Osteoblast (primary cell): ENCODE measurements at places on chromosomes 2 and 18.

GRCh38 chr2:44100351-44100750, 68.3 kb upstream of the PPM1B start:
- DNase-seq: peak; percentile 75

GRCh38 chr2:9652898-9653479, 22.2 kb upstream of the YWHAQ start:
- DNase-seq: no peak

DNA sequence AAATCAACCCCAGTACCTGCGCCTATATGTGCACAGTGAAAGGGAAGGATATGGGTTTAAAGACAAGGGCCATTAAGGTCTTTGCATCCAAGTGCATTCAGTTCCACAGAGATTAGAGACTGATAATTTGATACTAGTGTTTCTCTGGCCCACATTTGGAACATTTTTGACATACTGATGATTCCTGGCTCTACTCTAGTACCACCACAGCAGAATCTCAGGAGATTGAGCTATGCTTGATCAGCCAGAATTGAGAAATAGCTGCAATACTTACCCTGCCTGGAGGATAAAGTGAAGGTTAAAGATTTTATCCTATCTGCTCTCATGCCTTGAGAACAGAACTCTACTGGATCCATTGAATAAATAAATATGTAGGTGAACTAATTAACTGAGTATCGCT, 1267.8 kb downstream of the SUCLG1 start:
- no peak for DNase-seq

DNA sequence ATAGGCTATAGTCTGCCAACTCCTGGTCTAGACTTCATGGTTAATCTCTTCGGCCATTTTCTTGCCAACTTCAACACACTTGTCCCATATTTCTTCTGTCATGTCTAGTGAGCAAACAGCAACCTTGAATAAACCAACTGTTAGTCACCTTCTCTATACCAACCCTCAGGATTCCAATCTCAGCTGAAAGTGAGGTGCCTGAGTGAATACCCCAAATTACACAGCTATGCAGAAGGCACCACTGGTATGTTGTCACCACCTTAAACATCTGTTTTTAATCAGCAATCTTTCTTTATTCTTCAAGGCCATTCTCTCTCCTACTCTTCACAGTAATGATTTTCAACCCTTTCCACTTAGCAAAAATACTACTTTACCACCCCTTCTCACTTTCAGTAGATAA, 39.3 kb downstream of the THOC1 start:
- DNase-seq: no peak

DNA sequence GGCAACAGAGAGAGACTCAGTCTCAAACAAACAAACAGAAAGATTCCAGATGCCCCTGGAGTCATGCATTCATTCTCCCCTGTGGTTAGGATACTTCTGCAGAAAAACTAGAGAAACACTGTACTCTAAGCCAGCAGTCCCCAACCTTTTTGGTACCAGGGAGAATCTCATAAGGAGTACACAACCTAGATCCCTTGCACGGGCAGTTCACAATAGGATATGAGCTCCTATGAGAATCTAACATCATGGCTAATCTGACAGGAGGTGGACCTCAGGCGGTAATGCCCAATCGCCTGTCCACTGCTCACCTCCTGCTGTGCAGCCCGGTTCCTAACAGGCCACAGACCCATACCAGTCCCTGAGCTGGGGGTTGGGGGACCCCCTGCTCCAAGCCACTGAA, 18.3 kb downstream of the PSME4 start:
- peak; percentile 46 for DNase-seq

DNA sequence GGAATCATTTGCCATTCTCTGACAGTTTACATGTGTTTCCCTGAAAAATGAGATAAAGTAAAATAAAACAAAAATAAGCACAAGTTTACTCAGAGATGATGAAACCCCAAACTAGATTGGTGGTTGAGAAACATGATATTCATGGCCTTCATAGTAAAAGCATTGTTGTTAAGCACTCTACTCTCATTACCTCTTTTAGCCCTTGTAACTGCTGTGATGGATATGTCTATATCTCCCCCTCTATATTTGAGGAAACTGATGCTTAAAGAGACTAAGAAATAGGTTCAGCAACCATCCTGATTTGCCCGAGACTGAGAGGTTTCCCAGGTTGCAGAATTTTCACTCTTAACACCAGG, 33.9 kb upstream of the GALNT3 start:
- DNase-seq: no peak

- no peak for DNase-seq
Observed at GRCh38 chr2:77025714-77026113, 496.5 kb downstream of the LRRTM4 start.

DNA sequence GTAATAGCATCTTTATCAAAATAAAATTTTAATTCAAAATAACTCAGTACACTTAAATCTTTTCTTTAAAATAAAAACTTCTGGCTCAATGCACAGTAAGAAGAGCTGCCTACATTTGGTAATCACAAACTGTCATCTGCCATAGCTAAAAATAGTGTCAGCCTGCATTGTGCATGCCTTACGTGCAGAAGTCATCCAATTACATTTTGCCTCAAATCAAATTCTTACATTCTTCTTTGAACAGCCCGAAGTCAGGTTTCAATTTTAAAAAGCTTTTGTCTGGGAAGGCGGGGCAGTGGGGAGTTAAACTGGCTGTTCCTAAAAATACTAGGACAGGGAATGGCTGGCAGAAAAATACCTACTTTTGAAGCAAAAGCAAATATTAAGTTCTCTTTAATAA, 51.1 kb downstream of the RTN4 start:
- no peak for DNase-seq

- no peak for DNase-seq
Observed at GRCh38 chr2:86603905-86604304, 19.8 kb downstream of the RNF103 start.

GRCh38 chr2:98729652-98730051, 1.3 kb downstream of the MGAT4A start:
- DNase-seq: no peak

- DNase-seq: peak; percentile 62
Observed at GRCh38 chr18:61001138-61001537, 332.1 kb upstream of the CDH20 start.

DNA sequence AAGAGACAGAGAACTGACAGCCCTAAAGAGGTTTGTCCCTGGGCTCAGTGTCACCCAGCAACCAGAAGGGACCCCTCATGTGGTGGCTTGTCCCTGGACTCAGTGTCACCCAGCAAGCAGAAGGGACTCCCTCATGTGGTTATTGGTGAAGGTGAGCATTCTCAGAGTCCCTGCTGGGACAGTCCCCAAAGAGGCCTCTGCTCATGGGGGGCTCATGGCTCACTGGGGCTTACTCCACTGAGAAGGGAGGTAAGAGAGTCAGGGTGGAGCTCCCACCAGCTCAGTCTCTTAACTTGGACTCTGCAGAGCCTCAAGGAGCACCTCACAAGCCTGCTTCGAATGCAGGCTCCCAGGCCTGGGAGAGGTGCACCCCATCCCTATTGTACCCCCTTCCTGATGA, 145.2 kb upstream of the COPS8 start:
- DNase-seq: no peak

DNA sequence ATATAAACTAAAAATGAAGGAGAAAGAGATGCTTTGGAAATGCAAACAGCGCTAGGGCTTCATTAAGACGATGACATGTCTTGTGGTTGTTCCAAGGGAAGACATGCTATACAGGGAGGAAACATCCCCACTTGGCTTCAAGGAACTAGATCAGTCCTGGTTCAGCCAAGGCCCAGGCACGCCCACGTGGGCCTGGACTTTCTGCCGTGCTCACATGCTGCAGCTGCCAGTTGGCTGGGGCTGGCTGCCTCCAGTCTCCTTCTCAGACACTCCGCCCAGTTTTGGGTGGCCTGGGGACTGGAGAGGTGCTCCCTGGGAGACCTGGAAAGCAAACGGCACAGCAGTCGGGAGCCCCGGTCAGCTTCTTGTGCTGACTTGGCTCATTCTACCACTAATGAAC, 109.6 kb downstream of the GLI2 start:
- DNase-seq: peak; percentile 58

GRCh38 chr2:163637871-163638270, 97.9 kb downstream of the FIGN start:
- no peak for DNase-seq

DNA sequence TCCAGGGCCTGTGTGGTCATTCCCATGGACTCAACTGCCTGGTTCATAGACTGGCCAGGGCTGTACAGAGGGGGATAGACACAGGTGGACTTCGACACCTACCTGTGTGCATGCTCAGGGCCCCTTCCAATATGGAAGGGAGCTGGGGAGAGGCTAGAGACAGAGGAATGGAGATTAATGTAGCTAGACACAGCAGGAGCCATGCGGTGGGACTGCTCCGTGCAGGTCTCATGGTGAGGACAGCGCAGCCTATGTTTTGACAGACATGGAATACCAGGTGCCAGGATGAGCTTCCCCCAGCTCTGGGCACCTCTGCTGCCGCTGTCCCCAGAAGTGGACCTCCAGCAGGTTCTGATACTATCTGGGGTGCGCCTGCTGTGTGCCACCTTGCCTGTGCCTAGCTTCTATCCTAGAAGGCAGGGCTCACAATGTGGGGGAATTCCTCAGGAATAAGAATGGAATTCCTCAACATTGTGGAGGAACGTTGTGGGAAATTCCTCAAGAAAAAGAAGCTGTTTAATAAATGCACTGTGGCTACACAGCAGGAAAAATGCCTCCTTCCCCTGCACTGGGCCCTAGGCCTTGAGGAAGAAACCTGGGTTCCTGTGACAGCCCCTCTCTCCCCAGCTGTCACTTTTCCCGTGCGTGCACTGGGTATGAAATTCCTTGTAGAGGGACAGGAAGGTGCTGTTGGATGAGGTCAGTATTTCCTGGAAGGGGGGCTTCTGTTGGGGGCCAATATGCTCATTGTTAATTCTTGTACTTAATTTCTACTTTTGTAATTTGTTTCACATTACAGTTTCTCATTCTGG, 7.3 kb downstream of the IL1R1 start:
- no peak for DNase-seq

DNA sequence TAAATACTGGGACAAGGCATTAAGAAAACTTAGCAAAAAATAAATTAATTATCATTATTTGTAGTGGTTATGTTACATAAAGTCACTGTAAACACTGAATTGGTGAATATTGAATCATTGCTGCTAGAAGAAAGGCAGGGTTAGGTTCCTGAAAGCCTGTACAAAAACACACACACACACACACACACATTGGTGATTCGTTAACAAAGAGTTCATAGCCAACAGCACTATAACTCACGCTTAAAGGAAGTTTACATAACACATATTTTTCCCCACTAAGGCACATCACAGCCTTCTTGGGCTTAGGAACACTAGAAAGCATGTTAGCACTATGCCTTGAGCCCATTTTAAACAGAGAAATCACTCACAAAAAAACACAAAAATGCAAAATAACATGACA, 690.0 kb upstream of the PIK3C3 start:
- no peak for DNase-seq

- DNase-seq: no peak
Observed at GRCh38 chr2:239355139-239355538, 45.7 kb downstream of the HDAC4 start.

- DNase-seq: no peak
Observed at GRCh38 chr2:160097326-160097725, 34.9 kb upstream of the PLA2R1 start.

GRCh38 chr2:54212456-54212855, 43.6 kb downstream of the TSPYL6 start:
- DNase-seq: peak; percentile 55

DNA sequence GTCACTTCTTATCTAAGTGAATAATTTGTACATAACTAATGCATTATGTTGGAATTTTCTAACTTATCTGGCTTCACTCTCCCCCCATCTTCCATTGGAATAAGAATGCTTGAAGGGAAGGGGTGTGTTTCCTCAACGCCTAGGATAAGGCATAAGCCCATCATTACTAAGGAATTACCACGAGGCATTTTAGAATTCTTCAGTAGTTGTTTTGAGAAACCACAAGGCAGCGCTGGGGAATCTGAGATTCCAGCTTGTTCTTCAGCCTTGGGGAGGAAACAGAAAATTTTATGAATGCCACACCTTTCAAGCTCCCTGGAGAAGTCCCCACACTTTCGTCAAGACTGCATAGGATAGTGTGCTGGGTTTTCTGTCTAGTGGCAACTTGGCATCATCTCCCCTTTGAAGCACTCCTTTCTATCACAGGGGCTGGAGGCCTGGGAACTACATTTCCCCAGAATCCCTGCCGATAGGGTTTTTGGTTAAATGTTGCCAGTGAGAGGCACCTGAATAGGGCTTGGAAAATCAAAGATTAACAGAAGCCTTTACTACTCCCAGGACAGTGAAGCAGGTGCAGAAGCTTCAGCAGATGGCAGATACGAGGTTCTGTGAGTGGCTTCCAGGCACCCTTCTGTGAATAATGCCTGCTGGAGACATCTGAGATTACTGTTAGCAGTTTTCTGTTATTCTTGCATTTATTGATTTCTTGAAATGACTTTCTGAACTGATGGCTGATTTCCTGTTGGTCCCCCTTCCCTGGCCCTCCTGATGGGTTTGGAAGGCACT, 192.7 kb upstream of the REV1 start:
- DNase-seq: peak; percentile 84

DNA sequence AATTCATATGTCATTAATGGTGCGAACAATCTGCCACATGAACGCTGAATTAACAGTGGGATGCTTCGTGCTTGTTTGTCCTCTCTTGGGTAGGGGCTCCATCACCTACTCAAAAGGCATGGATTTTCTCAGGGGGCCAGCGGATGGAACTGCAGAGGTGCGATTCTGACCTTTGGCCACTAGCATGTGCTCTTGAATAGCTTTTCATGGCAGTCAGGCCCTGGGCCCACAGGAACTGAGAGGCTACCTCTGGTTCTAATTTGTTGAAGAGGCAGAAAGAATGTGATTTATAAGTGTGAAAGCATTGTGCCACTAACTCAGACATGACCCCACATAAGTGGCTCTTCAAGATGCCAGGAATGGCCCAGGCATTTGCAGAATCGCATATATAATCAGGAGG, 283.2 kb downstream of the INSIG2 start:
- DNase-seq: no peak

DNA sequence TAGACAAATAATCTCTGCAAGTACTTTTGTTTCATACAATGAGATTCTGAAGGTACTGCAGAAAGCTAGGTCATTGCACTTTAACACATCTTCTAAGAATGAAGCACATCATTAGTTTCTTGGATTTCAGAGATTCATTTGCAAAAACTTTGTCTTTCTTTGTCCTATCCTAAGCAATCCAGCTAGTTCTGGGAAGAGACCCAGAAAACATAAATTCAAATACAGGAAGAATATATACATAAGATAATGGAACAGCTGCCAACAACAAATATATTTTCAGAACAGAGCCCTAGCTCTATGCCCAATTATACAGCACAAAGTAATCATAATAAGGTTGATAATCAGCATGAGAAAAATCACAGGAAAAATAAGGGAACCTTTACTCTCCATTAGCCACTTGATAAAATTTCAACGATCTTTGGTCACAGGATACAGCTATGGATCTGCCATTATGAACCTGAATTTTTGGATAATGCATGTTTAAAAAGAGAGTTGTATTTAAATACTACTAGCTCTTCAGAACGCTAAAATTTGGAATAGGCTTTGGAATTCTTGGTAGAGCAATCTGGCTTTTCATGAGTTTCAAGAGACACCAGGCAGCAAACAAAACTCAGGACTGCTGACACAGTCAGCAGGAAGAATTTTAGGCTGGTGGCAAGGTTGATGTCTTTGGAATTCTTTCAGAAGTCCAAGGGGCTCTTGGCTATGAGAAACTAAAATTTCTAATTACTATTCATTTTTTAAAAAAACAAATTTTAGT, 250.4 kb upstream of the SMIM21 start:
- DNase-seq: no peak

- no peak for DNase-seq
Observed at GRCh38 chr2:101971836-101972235, 19.9 kb upstream of the IL1R2 start.

- no peak for DNase-seq
Observed at GRCh38 chr2:70903171-70903570, 32.5 kb upstream of the ATP6V1B1 start.

- no peak for DNase-seq
Observed at GRCh38 chr18:9792565-9793245, 84.6 kb downstream of the RAB31 start.
